Activated CD8-positive, alpha-beta memory T cell treated with anti-CD3 and anti-CD28 coated beads for 36 hours (primary cell): ENCODE measurements at places on chromosomes 3 and 15. TPM values are rescaled to one million over a fixed set of nuclear protein-coding genes. Genes with fewer than 3 reads are reported as not detected.

NR2E3 gene
- not detected for total RNA-seq

XCR1 gene
- not detected for total RNA-seq

DNAH12 gene
- total RNA-seq = not detected

SH2D7 gene
- not detected for total RNA-seq

KIF23 gene
- 41.6 TPM for total RNA-seq

LRRC34 gene
- 4.2 TPM for total RNA-seq

MBNL1 gene
- 371 TPM for total RNA-seq

CLEC3B gene
- total RNA-seq = not detected

CCDC39 gene
- total RNA-seq = not detected

PLOD2 gene
- 0.80 TPM for total RNA-seq

TTC21A gene
- 1.2 TPM for total RNA-seq

ALPK3 gene
- 0.08 TPM for total RNA-seq

CHRM5 gene
- not detected for total RNA-seq

RBP2 gene
- not detected for total RNA-seq

COLQ gene
- 0.63 TPM for total RNA-seq
